ENCODE measurements at places on chromosomes 5 and 9.

DNA sequence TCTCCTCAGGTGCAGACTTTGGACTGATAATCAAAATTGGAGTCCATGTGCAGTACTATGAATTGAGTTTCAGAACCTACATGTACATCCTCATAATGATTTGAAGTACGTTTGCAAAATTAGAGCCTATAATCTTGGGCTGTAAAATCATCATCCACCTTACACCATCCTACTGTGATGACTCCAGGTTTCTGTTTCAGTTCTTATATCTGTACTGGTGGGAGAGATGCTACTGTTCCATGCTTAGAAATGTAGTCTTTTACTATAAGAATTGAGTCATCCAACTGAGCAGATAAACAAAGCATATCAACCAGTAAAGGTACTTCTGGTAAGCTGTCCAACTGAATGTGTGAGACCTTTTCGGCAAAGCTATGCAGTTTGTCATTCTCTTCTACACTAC is 586.3 kb upstream of the FAM174A start:
- no peak for DNase-seq

- no peak for DNase-seq
Observed at GRCh38 chr5:57550132-57550531, 67.5 kb upstream of the ACTBL2 start.

GRCh38 chr5:26003966-26004365 is 1034.4 kb downstream of the CDH9 start:
- DNase-seq = no peak

DNA sequence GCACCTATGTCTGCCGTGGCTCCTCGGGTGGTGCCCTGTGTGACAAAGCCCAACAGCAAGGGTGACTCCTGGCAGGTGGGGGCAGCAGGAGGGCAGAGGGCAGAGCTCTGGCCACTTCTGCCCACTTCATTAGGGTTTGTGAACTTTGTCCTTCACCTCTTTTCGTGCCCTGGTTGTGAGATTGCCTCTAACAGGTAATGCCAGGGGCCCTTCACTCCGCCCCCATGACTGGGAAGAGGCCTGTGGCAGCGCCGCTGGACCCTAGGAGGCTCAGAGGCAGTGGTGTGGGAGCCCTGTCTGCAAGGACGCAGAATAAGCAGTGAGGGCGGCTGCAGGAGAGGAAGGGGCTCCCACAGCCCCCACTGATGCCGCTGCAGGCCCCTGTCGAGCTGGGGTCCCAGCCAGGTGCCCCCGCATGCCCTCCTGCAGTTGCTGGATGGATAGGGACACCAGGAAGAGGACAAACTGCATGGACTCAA is 108.7 kb upstream of the LMX1B start:
- no peak for DNase-seq

DNA sequence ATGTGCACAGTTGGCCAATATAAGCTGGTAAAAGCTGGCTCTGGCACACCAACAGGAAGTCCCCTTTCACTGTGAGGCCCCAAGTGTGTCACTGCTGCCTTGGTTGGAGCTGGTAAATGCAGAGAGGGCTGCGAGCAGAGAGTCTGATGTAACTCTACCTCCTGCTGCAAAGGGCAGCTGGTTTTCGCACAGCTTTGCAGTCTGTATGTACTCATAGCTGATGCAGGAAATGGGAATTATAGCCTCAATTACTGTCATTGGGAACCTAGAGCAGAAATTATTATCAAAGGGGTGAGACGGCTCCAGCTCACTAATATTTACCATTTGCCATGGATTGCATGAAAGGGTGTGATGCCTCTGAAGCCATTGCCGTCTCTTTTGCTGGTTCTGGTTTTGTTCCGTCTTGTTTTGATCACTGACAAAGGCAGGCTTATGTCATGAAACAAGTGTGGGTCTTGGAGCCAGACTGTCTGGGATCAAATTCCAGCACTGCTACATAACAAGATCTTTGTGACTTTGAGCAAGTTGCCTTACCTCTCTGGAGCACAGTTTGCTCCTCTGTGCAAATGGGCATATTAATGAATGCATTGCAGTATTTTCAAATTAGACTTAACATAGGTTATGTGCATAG is 124.3 kb upstream of the SLC25A48 start:
- no peak for DNase-seq

- DNase-seq = peak; percentile 51
Observed at GRCh38 chr5:16690243-16690852, 73.6 kb upstream of the RETREG1 start.

DNA sequence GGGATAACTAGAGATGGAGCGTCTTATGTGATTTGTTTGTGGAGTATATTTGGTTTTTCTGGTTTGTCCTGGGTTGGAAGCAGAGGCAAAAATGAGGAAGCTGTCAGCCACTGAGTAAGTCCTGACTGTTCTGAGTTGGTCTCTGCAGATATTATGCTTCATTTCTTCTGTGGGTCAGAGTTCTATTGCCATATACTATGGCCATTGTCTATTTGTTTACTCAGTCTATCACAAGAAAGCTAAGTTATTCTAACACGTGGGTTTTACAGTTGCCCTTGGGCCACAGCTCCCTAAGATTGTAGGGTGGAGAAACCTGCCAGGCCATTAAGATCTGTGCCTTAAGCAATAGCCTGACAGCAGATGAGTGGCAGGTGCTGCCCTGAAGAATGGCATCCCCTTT is 3.0 kb upstream of the CTSV start:
- DNase-seq = no peak

DNA sequence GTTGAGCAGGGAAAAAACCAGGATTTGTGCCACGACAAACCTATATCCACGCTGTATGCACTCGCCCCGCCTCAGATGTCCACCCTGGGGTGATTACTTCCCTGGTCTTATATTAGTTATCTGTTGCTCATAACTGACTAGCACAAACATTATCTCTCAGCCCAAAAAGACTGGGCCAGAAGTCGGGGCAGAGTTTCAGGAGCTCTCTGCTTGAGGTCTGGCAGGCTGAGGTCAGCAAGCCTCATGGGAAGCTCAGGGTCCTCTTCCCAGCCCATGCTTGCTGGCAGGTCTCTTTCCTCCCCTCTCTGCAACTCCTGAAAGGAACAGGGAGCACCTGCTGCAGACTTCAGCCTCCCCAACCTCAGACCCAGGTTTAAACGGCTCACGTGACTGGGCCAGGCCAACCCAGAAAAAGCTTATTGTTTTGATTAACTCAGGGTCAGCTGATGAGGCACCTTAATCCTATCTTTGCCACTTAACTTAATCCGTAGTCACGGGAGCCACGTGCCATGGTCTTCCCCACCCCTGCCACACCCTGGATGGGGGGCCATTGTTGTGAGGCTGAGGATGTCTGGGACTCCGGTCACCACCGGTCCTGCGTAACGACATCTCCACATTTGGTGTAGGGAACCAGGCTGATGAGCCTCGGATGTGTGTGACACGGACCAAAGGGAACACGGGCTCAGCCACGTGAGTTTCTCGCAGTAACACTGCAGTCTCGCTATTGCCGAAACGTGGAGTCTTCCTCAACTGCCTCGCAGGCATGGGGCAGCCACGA is 123.7 kb upstream of the IRX4 start:
- DNase-seq = no peak

DNA sequence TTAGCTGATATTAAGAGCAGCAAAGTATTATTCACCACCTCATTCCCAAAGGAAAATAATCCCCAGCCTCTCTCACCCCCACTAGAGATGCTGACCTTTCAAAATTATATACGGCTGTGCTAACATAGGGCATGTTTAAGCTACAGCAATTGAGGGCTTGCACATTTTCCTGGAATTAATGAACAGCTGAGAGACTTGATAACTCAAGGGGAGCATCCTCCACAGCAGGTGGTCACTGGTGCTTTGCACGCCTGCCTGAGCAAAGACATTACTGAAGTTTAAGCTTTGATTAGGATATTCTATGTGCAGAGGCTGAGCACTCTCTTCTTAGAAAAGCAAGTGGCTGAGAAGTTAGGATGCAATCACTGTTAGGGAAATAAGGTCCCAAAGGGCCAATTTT is 230.9 kb downstream of the FAM114A2 start:
- DNase-seq = no peak

DNA sequence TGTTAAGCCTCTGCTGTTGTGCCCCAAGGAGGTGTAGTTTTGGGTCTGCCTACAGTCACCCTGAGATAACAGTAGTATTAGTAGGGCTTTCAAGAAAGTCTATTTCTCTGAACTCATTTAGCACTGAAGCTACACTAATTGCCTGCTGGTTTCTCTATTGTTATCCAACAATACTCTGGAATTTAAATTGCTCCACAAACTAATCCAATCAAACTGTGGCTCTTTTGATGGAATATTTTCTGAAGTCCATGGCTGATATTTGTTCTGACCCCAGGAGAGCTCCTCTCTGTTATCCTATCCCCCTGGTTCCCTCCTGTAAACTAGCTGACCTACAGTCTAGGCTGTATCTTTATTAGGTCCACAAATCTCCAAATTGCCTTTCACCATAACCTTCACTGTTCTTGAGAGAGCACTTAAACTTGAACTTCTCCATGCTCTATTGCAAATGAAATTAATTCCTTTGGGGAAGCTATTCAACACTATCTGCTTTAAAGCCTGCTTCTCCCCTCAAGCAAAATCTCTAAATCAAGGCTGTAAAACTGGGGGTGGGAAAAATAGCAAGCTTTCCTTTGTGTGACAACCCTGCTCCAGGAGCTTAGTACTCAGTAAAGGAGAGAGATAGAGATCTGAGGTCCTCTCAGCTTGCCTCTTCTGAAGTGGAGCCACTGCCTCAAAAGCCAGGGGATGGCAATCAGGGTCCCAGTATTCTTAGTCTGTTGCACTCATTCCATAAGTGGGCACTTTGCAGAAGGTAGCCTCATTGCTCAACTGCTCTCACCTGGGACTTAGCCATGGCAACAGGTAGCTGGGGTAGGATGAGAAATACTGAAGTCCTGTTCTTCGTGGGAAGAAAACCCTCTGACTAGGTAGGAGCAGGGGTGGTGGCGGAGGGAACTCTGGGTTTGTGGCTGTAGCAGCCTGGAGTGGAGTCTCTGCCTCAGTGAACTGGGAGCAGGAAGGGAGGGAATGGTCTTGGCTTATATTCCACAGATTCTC is 110.9 kb downstream of the MACIR start:
- DNase-seq = no peak

- no peak for DNase-seq
Observed at GRCh38 chr5:87188391-87188790, 79.3 kb upstream of the RASA1 start.

GRCh38 chr5:96816991-96817390 is 9.2 kb upstream of the ERAP1 start:
- DNase-seq = peak; percentile 26

DNA sequence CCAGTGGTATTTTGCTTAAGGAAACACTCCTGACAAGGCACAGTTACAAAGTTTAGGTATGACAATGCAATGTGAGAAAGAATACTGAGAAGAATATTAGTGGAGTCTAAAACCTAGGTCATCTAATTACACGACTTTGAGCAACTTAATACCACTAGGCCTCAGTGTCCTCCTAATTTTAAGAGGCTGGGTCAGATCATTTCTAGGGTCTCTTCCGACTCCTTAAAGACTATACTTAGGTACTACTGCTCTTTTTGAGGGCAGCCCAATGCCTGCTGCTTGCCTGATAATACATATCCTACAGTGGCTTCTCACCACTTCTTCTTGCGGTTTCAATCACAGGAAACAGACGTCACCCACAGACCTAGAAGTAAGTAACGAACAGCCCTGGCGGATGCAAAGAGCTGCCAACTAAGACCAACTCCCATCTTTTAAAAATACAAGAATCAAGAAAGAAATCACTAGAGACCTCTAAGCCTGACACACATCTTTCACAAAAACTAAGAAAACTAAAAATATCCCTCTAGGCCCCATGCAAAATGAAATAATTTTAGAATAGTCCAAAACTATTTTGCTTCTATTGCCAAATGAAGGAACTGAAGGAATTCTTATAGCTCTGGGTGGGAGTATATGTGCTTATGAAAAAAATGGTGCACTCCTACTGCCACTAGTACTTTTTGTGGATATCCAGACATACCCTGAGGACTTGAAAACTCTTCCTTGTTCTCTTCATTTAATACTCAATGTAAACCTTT is 13.1 kb downstream of the DIAPH1 start:
- DNase-seq = peak; percentile 79

DNA sequence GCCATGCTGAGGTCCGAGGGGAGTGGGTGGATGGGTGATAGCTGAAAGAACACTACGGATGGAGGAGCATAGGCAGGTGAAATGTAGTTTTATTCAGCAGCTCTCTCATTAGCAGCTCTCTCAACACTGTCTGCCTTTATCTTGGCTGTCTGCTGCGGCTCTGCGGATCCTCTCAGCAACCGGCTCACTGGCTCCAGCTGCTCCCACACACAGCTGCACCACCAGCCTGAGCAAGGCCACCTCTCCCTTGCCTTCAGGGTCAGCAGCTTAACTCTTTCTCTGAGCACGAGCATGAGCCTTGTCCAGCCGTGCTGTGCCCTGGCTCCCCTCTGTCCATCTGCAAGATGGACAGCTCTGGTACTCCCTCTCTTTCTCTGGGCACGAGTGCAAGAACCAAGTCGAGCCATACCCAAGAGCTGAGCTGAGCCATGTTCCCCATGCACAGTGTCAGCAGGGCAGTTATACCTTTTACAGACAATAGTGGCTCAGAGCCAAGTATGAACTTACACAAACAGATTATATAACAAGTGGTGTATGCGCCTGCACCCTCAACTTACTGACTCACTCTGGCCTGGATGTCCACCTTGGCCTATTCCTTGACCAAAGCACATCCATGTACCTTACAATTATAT is 108.5 kb downstream of the MACIR start:
- no peak for DNase-seq

GRCh38 chr5:138876811-138877210 is 1.7 kb upstream of the LRRTM2 start:
- no peak for DNase-seq

DNA sequence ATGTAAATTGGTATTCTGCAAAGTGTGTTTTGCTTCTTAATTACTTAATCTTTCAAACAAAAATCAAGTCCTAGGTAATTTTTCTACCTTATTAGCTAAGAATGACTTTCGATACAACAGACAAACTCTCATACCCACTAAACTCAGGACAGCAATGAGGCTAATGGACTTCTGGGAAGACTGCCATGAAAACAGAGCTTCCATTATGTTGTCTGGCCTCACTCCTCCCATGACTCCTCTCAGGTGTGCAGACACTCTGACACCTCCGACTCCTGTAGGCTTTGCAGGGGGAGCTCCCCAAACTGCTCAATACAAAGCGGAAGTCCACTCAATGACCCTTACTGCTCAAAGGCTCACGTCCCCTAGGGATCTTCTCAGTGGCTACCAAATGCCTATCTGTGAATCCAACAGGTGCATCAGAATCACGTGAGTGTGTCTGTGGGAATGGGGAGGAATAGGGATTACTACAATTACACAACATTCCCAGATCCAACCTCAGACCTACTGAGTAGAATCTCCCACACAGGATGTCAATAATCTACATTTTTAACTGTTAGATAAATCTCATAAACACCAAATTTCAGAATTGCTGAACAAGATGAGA is 289.9 kb downstream of the RAB3C start:
- DNase-seq = no peak

DNA sequence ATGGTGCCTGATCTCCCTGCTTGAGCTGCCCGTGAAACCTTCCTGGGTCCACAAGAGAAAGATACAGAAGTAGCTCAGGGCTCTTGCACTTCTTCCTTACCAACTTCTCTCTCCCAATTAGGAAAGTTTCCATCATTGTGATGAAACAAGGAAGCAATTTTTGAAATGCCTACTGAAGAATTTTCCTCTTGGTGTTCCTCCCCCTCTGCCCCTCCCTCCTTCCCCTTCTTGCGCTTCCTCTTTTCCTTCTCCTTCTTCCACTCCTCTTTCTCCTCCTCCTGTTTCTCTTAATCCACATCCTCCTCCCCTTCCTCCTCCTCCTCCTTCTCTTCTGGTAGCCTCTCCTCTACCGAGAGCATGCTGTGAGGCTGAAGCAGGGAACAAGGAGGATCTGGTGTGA is 36.3 kb upstream of the OTULINL start:
- no peak for DNase-seq

Data from activated CD4-positive, alpha-beta T cell treated with anti-CD3 and anti-CD28 coated beads for 36 hours (primary cell).